ENCODE measurements at places on chromosomes 1 and 21. TPM values are rescaled to one million over a fixed set of nuclear protein-coding genes. Genes with fewer than 3 reads are reported as not detected.
A peak's percentile ranks its signal among the peaks of the same experiment; 100 is the strongest.

The LYPLA2 gene
- total RNA-seq: 32.1 TPM

The GBP1 gene
- total RNA-seq: 43.5 TPM

The FMOD gene
- 36.2 TPM for total RNA-seq

The CR1 gene
- total RNA-seq: 1.8 TPM

The NEGR1 gene
- total RNA-seq: 1.2 TPM

The OR2T3 gene
- total RNA-seq: not detected

The COL8A2 gene
- total RNA-seq: 3.6 TPM

GRCh38 chr21:26443867-26444266 is 129.2 kb downstream of the CYYR1 start:
- no peak for DNase-seq
- no peak overlapping the region for H3K27ac ChIP-seq
- no peak overlapping the region for H3K4me3 ChIP-seq
- H3K36me3 ChIP-seq: no peaks in the 10 kb centered on the region

DNA sequence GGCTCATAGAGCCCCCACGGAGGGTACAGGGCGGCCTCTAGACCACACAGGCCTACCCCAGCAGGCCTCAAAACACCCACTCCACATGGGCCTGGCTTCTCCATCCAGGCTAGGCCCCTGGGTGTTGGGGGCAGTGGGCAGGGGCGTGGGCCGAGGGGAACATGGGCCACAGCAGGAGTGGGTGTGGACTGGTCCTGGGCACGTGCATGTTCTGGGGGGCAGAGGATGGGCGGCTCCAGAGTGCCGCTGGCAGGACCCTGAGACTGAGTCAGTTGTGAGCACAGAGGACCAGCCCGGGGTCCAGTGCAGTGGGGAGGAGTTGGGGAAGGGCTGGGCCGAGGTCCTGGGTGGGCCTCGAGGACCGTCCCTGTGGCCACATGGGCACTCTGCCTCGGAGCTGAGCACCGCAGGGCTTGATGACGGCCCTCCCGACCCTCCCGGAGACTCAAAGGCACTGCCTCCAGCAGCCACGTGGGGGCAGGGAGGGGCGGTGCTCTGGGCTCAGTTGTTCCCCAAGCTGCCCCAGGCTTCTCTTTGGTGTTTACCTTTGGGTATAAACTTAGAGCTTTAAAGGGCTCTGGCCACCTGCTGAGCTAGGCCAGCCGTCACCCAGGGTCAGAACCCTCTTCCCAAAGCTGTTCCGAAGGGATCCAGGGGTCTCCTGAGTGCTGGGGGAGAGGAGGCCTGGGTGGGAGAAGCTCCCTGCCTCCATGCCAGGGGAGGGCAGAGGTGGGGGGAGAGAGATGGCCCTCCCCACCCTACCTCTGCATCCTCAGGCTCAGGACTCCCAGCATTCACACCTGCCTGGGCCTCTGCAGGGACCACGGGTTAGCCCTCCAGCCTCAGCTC is 79.9 kb downstream of the MORN1 start:
- peaks cover 65% of the 10 kb centered on the region for H3K4me1 ChIP-seq
- peak overlapping the region; percentile 95 for H3K27ac ChIP-seq
- H3K4me3 ChIP-seq: no peak overlapping the region
- peaks cover 28% of the 10 kb centered on the region for H3K36me3 ChIP-seq
- DNase-seq: peak; percentile 70

- H3K36me3 ChIP-seq: no peaks in the 10 kb centered on the region
- no peak for DNase-seq
- H3K27me3 ChIP-seq: no peaks in the 10 kb centered on the region
Measured at GRCh38 chr1:174136714-174137113, 22.6 kb upstream of the RABGAP1L start.

DNA sequence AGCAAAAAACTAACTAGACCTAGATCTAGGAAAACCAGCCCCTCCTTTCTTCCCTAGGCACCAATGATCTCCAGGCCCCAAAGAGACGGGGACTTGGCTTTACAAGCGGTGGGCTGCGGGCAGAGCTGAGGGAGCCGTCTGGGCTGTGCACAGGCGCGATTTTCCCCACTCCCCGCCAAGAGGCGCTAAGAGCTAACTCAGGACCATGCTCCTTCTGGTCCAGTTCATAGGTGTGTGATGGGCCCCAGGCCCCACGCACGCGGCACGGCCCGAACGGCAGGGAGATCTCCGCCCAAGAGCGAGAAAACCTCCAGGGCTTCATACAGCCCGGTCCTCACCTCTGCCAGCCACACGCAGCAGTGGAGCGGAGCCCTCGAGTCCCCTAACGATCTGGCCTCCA is 7.5 kb upstream of the GPR153 start:
- peaks cover 25% of the 10 kb centered on the region for H3K4me1 ChIP-seq
- no peaks in the 10 kb centered on the region for H3K36me3 ChIP-seq
- H3K27ac ChIP-seq: no peak overlapping the region

DNA sequence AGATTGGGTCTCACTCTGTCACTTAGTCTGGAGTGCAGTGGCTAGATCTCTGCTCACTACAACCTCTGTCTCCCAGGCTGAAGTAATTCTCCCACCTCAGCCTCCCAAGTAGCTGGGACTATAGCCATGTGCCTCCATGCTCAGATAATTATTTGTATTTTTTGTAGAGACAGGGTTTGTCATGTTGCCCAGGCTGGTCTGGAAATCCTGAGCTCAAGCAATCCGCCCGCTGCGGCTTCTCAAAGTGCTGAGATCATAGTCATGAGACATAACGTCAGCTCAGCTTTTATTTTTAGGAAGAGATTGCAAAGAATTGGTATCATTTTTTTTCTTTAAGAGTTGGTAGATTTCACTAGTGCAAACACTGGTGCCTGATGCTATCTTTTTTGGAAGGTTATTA is 244.9 kb downstream of the DSCAM start:
- no peak overlapping the region for H3K4me3 ChIP-seq
- no peaks in the 10 kb centered on the region for H3K36me3 ChIP-seq
- peaks cover 5% of the 10 kb centered on the region for H3K4me1 ChIP-seq
- H3K27ac ChIP-seq: no peak overlapping the region
- no peaks in the 10 kb centered on the region for H3K27me3 ChIP-seq

GRCh38 chr1:1000357-1001056 is 610 bp upstream of the HES4 start:
- peak; percentile 95 for DNase-seq
- H3K4me1 ChIP-seq: peaks cover 68% of the 10 kb centered on the region
- peak overlapping the region; percentile 54 for H3K4me3 ChIP-seq

GRCh38 chr1:235018161-235018560 is 110.5 kb downstream of the TOMM20 start:
- H3K27ac ChIP-seq: no peak overlapping the region
- no peaks in the 10 kb centered on the region for H3K36me3 ChIP-seq
- H3K4me1 ChIP-seq: peaks cover 12% of the 10 kb centered on the region
- no peaks in the 10 kb centered on the region for H3K27me3 ChIP-seq

GRCh38 chr1:44101328-44101727 is 17.3 kb upstream of the KLF17 start:
- DNase-seq: no peak
- no peak overlapping the region for H3K27ac ChIP-seq
- no peaks in the 10 kb centered on the region for H3K4me1 ChIP-seq
- no peaks in the 10 kb centered on the region for H3K36me3 ChIP-seq

GRCh38 chr1:234093741-234094140 is 189.3 kb downstream of the SLC35F3 start:
- no peak overlapping the region for H3K4me3 ChIP-seq
- H3K36me3 ChIP-seq: no peaks in the 10 kb centered on the region
- peaks cover 64% of the 10 kb centered on the region for H3K27me3 ChIP-seq
- peak; percentile 66 for DNase-seq
- no peaks in the 10 kb centered on the region for H3K4me1 ChIP-seq

- no peak for DNase-seq
- peaks cover 37% of the 10 kb centered on the region for H3K4me1 ChIP-seq
- peaks cover 12% of the 10 kb centered on the region for H3K36me3 ChIP-seq
- H3K27me3 ChIP-seq: no peaks in the 10 kb centered on the region
- H3K4me3 ChIP-seq: no peak overlapping the region
- H3K27ac ChIP-seq: no peak overlapping the region
Measured at GRCh38 chr1:20632386-20632785, 872 bp upstream of the PINK1 start.

GRCh38 chr1:6243053-6243834 is 735 bp upstream of the HES3 start:
- DNase-seq: no peak
- no peak overlapping the region for H3K4me3 ChIP-seq
- H3K27ac ChIP-seq: no peak overlapping the region
- H3K36me3 ChIP-seq: no peaks in the 10 kb centered on the region
- peaks cover 40% of the 10 kb centered on the region for H3K4me1 ChIP-seq

GRCh38 chr1:12148958-12149790 is 17.6 kb upstream of the TNFRSF1B start:
- DNase-seq: no peak
- peak overlapping the region; percentile 40 for H3K27ac ChIP-seq
- no peak overlapping the region for H3K4me3 ChIP-seq
- peaks cover 28% of the 10 kb centered on the region for H3K4me1 ChIP-seq
- no peaks in the 10 kb centered on the region for H3K36me3 ChIP-seq

- DNase-seq: no peak
- H3K27ac ChIP-seq: no peak overlapping the region
- H3K27me3 ChIP-seq: no peaks in the 10 kb centered on the region
- no peaks in the 10 kb centered on the region for H3K4me1 ChIP-seq
- H3K4me3 ChIP-seq: no peak overlapping the region
Measured at GRCh38 chr1:95380909-95381308, 146.9 kb downstream of the RWDD3 start.

DNA sequence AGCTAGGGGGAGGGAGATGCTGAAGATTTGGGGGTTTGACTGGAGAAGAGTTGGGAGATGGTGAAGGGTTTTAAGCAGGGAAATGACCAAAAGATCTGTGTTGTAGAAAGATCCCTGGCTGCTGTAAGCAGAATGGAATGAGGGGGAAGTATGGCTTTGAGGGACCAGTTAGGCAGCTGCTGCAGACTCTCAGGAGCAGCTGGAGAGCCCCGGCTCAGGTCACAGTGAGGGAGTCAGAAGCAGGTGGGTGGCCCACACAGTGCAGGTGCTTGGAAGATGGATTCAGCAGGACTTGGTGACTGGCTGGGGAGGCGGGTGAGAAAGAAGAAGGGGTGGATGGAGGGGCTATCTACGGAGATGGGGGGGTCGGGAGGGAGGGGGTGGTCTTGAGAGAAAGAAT is 35.7 kb downstream of the EDN2 start:
- H3K36me3 ChIP-seq: no peaks in the 10 kb centered on the region
- no peaks in the 10 kb centered on the region for H3K4me1 ChIP-seq
- no peak for DNase-seq
- no peak overlapping the region for H3K27ac ChIP-seq
- no peak overlapping the region for H3K4me3 ChIP-seq

GRCh38 chr1:228366866-228367741 is 39.5 kb downstream of the TRIM11 start:
- DNase-seq: no peak
- H3K4me3 ChIP-seq: no peak overlapping the region
- H3K36me3 ChIP-seq: no peaks in the 10 kb centered on the region
- peaks cover 11% of the 10 kb centered on the region for H3K4me1 ChIP-seq
- H3K27me3 ChIP-seq: peaks cover 74% of the 10 kb centered on the region

DNA sequence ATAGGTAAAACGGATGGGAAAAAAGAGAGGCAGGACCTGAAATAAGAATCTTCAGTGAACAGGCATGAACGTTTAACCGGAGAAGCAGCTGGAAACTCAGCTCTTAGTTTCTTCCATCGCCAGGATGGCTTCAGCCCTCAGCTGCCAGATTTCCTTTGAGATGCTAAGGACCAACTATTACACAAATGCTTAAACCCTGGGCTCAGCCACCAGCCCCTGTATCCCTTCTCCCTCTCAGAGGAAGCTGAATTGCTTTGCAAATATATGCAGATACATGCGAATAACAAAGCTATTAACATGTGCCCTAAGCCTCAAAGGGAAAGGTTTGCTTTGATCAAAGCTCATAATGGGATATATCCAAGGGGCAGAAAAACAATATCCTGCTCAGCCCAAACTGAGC is 515.1 kb downstream of the OMA1 start:
- H3K4me3 ChIP-seq: no peak overlapping the region
- DNase-seq: no peak
- no peaks in the 10 kb centered on the region for H3K27me3 ChIP-seq

GRCh38 chr1:3821004-3821403 is 24.7 kb upstream of the LRRC47 start:
- no peaks in the 10 kb centered on the region for H3K4me1 ChIP-seq
- no peak overlapping the region for H3K4me3 ChIP-seq
- peaks cover 98% of the 10 kb centered on the region for H3K36me3 ChIP-seq
- DNase-seq: no peak
- no peak overlapping the region for H3K27ac ChIP-seq
- no peaks in the 10 kb centered on the region for H3K27me3 ChIP-seq

DNA sequence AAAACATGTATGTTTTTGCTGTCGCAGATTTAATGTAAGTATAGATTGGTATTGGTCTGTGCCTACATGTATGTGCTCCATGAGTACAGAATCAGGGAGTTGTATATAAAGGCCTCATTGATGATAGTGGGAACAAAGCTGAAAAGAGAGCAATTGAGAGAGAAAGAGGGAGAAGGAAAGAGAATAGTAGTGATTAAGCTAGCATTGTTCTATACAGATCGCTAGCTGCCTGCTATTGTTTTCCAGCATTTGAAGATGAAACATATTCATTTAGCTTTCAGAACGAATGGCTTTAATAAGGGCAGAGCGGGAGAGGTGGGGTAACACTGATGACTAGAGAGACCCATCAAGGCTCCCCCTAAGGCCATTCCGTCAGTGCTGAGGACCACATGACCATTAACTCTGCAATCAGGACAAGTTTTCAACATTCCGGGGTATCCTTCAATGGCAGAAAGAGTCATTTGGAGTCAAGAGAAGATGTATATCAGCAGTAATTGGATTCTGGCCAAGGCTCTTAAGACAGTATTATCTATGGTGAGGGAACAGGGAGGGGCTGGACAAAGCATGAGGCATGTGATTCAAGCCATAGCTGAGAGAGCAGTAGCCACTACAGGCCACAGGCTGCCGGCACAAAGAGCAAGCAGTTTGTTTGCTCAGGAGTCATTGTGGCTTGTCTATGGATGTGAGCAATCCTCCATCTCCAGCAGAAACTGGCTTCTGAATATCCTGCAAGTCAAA is 176.5 kb downstream of the PBX1 start:
- DNase-seq: no peak
- H3K27ac ChIP-seq: no peak overlapping the region
- no peaks in the 10 kb centered on the region for H3K36me3 ChIP-seq
- H3K4me1 ChIP-seq: no peaks in the 10 kb centered on the region
- no peak overlapping the region for H3K4me3 ChIP-seq

DNA sequence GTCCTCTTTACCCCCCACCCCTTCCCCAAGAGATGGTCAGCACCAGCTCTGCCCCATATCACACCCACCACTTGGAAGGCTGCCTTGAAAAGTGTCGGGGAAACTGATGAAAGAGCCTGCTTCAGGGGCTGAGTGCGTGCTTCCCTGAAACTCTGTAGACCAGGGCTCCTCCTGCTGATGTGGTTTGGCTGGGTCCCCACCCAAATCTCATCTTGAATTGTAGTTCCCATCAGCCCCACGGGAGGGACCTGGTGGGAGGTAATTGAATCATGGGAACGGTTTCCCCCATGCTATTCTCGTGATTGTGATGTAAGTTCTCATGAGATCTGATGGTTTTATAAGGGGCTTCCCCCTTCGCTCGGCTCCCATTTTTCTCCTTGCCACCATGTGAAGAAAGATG is 36.4 kb downstream of the UBIAD1 start:
- H3K4me3 ChIP-seq: no peak overlapping the region
- peaks cover 7% of the 10 kb centered on the region for H3K27me3 ChIP-seq
- DNase-seq: no peak
- H3K27ac ChIP-seq: no peak overlapping the region
- H3K36me3 ChIP-seq: no peaks in the 10 kb centered on the region

GRCh38 chr21:36437745-36438128 is 42.2 kb downstream of the CLDN14 start:
- H3K27ac ChIP-seq: no peak overlapping the region
- no peaks in the 10 kb centered on the region for H3K4me1 ChIP-seq
- no peaks in the 10 kb centered on the region for H3K36me3 ChIP-seq
- no peak for DNase-seq
